ENCODE measurements at places on chromosomes 4 and X.

DNA sequence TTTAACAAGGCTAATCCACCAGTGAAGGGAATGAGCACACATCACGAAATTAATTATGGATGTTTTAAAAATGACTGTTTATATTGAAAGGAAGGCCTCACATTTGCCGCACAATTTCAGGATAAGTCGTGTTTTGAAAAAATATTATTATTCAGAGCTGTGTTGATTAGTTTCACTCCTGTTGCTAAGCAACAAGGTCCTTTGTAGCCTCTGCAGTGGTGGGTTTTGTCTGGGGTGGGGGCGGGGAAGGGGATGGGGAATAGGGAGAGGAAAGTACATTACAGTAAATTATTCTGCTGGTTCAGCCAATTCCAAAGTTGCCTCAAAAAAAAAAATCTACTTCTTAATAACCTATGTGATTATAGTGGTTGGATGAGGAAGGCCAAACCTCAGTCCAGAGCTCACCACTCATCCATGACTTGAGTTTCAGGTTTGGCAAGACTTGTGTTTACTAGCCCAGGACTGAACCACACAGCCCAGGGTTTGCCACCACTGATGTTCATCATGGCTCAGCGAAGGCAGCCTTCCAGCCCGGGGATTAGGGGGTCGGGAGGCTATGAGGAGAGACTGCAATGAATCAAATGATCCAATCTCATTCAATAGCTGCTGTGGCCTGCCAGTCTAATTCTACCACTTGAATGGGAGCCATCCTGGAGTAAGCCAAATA is 162.5 kb upstream of the ATP6AP2 start:
- no peak for DNase-seq

- no peak for DNase-seq
These were observed 1920.5 kb upstream of the PCDH7 start for GRCh38 chr4:28799696-28800095.

- DNase-seq, result peak; percentile 24
These were observed 6.5 kb downstream of the RPL39 start for GRCh38 chrX:119784747-119785446.

DNA sequence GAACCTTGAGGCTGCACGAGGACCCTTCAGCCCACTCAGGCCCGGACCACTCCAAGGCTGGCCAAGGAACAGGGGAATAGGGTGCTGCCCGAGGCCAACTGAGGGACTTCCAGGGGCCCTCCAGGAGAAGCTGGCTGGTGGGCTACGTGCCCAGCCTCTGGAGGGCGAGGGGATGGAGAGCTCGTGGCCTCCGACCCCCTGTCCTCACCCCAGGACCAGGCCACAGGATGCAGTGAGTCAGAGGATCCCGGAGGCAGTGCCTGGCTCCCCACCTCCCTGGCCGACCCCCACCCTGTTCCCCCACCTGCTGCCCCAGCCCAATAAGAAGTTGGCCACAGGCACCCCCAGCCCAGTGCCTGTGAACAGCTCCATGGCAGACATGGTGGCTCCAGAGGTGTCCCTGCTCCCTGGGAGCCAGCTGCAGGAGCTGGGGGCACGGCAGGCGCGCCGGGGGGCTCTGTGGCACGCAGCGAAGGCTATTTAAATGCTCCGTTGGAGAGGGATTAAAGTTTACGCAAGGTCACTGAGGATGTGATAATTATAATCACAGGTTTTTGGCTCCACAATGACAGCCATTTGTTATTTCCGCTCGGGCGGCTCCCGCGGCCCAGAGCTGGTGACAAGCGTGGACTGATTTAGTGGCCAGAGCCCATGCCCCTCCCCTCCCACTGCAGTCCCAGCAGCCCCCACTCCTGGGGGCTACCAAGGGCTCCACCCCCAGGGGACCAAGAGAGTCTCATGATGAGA is 95.7 kb upstream of the NKX1-1 start:
- no peak for DNase-seq

DNA sequence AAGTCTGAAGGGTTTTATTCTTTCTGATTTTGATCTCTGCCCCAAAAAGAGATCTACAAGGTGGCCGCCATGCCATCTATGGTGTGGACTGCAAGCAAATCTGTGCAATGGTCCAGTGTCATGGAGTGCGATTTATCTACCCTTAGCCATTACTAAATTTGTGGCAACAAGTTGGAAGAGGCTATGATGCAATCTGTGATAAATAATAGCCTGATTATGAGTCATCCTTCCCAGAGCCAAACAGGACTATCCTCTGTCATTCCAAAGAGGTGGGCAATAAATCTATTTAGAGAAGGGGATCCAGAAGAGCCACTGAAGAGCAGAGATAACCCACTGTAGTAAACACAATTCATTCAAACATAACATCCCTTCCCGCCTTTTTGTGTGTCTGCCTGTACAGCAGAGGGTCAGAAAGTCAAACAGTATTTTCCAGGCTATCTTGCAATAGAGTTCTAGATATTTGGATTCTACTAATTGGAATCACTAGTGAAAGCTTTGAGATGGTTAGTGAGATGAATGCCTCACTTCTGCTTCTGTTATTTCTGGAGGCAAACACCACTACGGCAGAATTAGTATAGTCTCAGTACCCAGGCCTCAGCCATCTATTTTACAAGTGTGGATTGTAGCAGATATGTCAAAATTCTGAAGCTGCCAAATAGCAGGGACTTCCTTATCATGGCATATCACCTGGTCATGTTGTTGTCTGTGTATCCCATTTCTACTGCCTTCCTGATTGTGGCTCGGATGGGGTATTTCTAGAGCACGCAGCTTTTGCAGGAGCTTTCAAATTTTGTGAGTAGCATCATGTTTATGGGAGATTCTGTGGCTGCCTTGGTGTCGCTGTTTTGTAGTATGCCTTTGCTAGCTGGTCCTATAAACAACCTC is 192.0 kb downstream of the SMIM20 start:
- DNase-seq, result no peak

DNA sequence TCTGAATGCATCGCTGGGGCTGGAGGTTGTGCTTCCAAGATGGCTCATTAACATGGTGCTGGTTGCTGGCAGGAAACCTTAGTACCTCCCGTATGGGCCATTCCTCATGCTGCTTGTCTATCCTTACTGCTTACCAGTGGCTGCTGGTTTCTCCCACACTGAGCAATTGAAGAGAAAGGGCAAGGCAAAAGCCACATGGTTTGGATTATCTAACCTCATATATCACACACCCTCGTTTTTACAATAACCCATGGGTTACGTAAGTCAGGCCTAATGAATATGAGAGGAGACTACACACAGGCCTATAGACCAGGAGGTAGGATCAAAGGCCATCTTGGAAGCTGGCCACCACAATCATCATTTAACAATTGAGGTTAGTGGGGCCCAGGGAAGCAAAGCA is 141.8 kb upstream of the EDNRA start:
- DNase-seq, result no peak

- DNase-seq, result no peak
These were observed 410.9 kb downstream of the PCDH10 start for GRCh38 chr4:133559987-133560386.

DNA sequence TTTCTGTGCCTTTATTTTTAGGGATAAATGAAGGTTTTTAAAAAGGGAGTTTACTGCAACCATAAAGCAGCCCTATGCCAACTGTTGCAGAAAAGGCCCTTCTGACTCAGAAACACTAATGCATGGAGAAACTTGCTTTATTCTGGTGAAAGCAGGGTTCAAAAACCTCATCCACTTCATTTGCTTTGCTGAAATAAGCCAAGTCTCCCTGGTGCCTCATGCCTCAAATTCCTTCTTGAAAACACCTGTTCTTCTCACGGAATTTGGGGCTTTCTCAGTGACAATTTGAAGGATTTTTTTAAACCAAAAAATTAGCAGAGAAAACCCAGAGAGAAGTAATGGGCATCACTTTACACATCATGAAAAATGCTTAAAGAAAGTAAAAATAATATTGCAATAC is 349.0 kb downstream of the PCDH7 start:
- DNase-seq, result peak; percentile 27

DNA sequence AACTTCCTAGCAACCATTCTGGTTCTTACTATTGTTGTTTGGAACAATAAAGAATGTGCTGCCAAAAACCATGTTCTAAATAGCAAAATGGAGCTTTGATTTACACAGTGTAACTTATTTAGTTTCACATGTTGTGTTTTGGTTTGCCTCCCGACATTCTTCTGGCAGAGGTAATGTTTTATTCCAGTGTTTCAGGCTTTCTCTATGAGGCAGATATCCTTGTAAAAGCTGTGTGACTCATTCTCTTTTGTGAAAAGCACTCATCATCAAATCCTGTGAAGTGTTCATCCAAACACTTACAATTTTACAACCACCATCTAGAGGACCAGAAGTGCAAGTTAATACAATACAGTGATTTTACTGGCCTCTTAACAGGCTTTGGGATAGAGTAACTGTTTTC is 219.0 kb upstream of the GIMD1 start:
- no peak for DNase-seq

- no peak for DNase-seq
These were observed 173.4 kb upstream of the GALNT7 start for GRCh38 chr4:172995161-172995560.

DNA sequence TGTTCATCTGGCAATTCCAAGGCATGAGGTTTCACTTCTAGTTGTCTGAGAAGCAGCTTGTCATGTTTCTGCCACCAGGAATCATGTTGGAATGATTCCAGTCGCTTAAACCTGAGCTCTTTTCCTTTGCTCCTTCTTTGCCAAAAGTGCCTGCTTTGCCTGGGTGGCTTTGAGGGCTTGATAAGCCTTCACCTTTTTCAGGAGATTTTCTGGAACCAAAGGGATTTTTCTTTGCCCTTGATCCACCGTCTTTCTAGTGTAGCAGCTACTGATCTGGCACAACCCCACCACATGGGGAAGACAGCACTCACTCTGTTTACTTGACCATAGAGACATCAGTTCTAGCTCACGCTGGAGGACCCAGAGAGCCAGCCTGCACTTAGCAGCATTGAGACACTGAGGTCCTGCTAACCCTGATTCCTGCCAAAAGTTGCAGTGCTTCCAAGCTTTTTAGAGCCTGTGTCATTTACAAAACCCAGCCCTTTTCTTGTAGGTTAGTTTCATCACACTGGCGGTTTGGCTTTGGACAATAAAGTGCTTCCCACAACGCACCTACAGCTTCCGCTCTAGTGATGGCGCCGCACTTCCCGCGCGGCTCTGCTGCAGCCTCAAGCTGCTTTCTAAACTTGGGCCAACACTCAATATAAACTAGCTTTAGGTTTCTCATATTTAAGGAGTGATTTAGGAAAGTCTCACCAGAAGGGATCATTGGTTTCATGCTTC is 7.3 kb upstream of the CCNI start:
- DNase-seq, result no peak

GRCh38 chrX:45372151-45372550 is 171.5 kb upstream of the DIPK2B start:
- no peak for DNase-seq

- DNase-seq, result no peak
These were observed 130.3 kb downstream of the TBL1X start for GRCh38 chrX:9595174-9595573.

DNA sequence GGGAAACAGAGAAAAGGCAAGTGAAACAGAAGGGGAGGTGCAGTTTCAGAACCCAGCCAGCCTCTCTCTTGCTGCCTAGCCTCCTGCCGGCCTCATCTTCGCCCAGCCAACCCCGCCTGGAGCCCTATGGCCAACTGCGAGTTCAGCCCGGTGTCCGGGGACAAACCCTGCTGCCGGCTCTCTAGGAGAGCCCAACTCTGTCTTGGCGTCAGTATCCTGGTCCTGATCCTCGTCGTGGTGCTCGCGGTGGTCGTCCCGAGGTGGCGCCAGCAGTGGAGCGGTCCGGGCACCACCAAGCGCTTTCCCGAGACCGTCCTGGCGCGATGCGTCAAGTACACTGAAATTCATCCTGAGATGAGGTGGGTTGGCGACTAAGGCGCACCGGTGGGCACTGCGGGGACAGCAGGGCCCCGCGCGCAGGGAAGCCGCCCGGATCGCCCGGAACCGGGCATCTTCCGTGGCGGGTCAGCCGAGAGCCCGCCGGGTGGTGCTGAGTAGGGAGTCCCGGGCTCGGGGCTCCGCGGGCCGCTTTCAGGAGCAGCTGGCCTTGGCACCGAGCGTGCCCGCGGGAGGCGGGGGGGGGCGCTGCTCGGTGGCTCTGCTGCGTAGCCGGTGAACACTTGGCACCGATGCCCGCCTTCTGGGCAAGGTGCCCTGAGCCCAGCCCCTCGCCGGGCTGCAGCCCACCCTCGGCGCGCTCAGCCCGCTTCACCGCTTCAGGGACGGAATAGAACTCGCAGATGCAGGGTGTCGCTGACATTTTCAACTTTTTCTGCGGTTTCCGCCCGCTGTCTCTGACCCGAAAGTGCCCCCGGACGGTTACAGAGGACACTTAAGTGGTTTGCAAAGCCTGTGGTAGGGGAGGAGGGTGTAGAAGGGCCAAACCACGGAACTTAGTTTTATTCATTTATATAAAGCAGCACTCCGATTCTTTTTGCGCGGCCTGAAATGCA is at the start of gene CD38:
TSS of gene CD38 (plus strand) at position 40 of the 953 bp plus-strand sequence. CDS start at position 127, 87 bp downstream.
- peak; percentile 55 for DNase-seq

DNA sequence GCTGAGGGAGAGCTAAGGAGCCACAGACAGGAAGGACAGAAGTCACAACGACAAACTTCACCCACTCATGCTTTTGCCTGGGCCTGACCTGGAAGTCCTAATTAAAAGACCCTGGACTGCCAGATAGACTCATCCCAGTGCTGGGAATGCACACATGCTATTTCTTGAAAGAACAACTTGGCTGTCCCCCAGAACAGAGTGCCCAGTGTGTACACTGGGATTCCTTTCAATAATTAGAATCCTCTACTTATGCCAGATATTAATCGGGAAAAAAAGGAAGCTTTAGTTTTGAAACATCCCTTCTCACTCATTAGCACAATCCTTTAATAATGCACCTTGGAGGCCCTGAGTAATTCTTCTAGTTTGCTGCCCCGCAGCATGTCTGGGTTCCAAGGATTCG is 3.4 kb downstream of the HOPX start:
- DNase-seq, result no peak

DNA sequence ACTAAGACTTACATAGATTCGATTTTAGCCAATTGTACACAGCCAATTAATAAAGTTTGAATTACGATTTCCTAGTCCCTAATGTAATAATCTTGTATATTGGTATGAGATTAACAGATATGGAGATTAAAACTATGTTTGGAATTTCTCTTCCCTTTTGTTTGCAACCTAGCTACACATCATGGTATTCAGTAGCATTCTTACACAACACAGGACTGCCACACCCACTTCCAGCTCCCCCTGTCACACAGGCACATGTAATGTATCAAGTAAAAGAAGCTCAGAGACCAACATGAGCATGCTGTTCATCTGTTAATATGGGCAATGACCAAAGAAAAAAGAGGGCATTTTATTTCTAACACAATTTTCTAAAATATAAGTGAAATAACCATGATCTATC is 12.8 kb downstream of the SLC6A14 start:
- no peak for DNase-seq

DNA sequence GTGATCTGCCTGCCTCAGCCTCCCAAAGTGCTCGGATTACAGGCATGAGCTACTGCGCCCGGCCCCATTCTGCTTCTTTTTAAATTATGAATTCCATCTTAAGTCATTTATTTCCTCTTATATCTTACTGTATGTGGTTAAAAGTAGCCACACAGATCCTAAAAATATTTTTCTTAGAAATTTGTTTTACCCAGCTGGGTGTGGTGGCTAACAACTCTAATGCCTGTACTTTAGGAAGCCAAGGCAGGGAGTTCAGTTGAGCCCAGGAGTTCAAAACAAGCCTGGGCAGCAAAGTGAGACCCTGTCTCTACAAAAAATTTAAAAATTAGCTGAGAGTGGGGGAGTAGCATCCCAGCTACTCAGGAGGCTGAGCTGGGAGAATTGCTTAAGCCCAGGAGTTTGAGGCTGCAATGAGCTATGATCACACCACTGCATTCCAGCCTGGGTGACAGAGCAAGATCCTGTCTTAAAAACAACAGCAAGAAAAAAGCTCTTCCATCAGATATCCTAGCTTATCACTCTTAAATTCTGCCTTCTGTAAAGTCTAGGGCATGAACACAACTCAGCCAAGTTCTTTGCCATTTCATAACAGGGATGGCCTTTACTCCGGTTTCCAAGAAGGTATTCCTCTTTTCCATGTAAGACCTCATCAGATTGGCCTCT is 15.1 kb upstream of the AFF1 start:
- no peak for DNase-seq

Measured in neural progenitor cell (in vitro differentiated cells).